CD14-positive monocyte (primary cell): ENCODE measurements at places on chromosomes 1 and 21.

GRCh38 chr1:210475321-210475720 is 146.6 kb downstream of the HHAT start:
- no peak for DNase-seq

DNA sequence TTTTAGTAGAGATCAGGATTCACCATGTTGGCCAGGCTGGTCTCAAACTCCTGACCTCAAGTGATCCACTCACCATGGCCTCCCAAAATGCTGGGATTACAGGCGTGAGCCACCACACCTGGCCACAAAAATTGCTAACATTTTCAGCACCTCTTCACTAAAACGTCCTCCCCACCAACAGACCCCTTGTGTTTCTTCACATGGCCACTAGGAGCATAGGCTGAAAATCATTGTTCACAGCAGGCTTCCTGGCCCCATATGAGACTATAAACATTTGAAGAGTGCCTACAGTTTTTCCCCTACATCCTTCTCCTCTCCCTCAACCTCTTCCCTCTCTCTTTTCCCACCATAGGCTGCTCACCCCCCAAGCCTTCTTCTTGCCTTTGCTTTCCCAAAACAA is 28.0 kb upstream of the SFPQ start:
- DNase-seq = no peak

- no peak for DNase-seq
Observed at GRCh38 chr1:2459757-2460156, 16.3 kb upstream of the PLCH2 start.

DNA sequence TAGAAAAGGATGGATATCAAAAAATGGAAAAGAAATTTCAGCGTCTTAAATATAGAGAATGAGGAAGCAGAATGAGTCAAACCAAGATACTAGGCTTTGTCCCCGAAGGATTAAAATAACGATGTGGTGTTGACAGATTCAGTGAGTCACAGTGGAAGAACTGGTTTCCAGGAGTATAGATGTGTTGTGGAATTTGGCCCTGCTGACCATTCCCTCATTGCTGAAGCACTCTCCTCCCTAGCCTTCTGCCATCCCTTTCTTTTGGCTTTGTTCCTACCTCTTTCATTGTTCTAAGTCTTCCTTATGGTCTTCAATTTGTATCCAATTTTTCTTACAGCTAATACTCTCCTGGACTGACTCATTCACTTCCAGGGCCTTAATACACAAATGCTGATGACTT is 23.1 kb upstream of the USP25 start:
- DNase-seq = no peak

DNA sequence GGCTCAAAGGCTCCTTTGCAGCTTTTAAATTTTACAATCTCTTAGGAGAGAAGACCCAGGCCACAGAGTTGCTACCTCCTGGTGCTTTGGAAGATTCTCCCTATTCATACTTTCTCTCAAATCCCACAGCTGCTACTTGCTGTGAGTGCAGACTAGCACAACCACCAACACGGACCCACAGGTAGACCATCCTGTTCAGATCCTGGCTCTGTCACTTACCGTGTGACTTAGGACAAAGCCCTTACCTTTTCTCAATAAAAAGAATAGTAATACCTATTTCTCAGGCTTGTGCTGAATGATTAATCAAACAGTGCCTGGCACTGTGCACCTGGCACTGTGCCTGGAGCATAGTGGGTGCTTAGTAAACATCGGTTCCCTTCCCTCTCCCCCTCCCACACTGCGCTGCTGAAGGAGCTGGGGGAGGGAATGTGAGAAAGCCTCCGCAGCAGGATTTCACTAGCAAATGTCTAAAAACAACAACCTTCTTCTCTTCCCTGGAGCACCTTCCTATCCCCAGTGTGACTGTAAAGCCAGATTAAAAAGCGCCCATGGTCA is 81.7 kb downstream of the PGM1 start:
- no peak for DNase-seq

GRCh38 chr1:239306426-239306825 is 79.9 kb upstream of the CHRM3 start:
- no peak for DNase-seq

- DNase-seq = no peak
Observed at GRCh38 chr1:236920286-236920894, 83.9 kb downstream of the MT1HL1 start.

DNA sequence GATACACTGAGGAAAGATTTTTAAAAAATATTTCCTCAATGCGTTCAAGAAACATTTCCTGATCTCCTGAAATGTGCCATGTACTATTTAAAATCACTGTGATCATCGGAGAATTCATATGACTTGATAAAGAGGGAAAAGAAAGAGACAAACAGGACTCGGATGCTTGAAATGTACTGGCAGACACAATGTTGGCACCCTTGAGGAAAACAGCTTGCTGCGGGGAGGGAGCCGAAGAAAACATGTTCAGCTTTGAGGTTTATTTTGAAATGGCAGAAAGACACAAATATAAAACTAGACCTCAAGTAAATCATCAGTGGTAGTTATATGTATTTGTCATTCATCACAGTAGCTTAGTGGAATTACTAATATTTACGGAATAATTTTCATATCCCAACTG is 100.9 kb upstream of the BRINP3 start:
- no peak for DNase-seq

- no peak for DNase-seq
Observed at GRCh38 chr1:244218220-244218619, 167.1 kb downstream of the ZBTB18 start.

GRCh38 chr1:18836654-18837053 is 22.8 kb downstream of the TAS1R2 start:
- no peak for DNase-seq

DNA sequence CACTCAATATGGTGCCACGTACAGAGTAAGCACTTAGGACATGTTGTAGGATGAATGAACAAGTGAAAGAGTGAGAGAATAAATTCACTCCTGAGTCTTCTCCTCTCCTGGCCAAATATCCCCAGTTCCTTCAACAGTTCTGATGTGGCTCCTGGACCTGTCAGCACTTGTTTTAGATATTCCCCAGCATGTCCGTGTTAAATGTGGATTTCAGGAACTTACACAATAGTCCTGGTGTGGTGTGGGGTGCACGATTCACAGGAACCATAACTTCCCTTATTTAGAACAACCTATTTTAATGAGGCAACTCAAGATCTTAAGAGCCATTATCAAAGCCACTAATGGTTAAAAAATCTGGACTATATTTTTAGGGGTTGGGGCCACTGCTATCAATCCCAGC is 39.0 kb upstream of the MYSM1 start:
- peak; percentile 63 for DNase-seq

GRCh38 chr1:232542633-232543593 is 87.0 kb downstream of the SIPA1L2 start:
- no peak for DNase-seq

DNA sequence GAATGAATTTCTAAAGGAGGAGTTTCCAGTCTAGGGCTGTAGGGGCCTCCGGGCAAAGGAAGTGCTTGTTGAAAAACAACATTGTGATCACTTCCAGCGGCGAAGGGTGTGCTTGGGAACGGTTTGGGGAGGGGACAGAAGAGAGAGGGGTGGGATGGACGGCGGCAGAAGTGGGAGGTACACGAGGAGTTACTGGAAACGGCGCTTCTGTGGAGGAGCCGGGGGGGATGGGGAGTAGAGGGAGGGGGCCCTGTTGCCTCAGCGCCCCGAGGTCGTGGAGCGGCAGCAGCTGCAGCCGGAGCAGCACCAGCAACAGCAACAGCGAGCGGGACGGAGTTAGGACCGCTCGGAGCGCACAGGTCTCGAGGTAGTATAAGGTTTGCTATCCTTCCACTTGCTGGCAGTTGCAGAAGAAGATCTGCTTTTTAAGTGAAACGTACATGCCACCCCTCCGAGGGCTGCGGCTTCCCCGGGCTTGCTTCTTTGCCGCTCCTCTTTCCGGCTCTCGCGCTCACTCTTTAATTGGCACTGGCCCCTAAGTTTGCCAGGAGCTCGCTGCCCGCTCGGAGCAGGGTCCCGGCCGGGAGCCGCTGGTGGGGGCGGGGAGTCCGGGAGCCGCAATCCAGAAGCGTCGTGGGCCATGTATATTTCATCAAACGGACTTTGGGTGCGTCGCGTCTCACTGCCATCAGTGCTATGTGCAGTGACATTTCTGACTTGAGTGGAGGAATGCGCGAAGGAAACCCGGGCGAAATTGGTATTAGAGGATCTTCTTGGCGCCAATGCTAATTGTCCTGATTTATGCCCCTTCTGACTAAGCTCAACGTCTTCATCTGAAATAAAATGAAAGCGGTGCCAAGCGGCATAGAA is 771 bp upstream of the NTNG1 start:
- DNase-seq = no peak

DNA sequence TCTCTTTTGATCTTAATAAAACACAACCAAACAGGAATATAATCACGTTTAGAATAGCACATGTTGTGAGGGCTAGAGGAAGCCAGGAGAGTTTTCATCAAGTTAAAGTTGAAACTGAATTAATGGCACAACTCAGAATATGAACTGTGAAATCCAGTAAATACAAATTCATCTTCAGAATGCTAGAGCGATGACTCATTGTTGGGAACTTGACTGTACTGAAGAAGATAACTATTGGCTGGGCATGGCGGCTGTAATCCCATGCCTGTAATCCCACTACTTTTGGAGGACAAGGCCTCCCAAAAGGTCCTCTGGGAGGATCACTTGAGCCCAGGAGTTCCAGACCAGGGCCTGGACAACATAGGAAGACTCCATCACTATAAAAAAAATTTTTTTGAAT is 8.8 kb downstream of the SYF2 start:
- DNase-seq = no peak

DNA sequence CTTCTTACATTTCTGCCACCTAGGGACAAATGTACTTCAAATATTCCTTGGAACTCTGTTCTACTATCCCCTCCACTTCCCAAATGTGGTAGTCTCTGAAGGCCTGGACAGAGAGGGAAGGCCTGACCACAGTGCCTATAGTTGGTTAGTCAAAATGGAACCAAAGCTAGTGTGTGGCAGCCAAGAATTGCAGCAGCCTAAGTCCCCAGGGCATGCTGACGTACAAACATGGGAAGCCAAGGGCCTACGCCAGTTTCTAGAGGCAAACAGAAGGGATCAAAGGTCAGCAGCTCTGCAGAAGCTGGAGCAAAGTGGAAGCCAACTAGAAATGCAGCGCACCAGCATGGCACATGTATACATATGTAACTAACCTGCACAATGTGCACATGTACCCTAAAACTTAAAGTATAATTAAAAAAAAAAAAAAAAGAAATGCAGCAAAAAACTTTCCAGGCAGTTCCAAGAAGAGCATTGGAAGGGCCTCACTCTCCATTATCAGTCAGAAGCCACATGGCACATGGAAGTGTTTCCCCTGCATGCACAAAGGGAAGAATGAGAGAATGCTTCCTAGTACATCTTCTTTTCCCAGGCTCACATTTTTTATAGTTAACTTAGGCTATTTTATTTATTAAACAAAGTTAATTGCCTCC is 39.4 kb upstream of the GADD45A start:
- no peak for DNase-seq

DNA sequence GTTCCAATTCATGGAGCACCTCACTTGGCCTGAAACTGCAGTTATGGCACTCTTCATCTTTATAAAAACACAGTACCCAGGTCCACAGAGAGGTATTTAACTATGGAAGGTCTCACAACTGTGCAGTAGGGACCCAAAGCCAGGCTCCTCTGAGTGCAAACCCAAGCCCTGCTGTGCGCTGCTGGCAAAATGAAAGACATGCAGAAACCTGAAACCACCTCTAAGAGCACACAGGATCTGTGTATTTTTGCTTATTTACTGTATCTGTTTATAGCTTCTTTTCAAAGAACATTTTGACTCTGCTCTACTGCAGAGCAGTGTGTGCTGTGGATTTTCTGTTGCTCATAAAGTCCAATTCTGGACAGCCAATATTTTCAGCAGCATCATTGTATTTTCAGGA is 166.6 kb downstream of the DSCAM start:
- DNase-seq = no peak

- no peak for DNase-seq
Observed at GRCh38 chr1:28807046-28807445, 4.9 kb upstream of the OPRD1 start.

GRCh38 chr1:9078015-9078751 is 8.7 kb upstream of the SLC2A5 start:
- peak; percentile 38 for DNase-seq

DNA sequence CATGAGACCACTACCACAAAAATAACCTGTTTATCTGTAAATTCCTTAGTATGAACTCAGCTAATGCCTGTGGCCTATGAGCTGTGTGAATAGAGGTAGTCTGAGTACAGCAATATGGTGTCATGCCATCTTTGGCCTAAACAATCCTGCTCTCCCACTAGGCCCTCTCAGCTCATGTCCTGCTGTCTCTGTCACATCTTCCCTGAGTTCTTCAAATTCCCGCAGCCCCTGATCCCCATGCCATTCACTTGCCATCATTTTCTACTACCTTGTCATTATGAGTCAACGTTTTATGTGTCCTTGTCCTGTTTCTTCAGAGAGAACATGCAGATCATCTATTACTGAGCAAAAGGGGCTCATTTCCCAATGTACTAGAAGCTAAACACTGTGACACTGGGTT is 125.6 kb downstream of the SPATA46 start:
- no peak for DNase-seq

DNA sequence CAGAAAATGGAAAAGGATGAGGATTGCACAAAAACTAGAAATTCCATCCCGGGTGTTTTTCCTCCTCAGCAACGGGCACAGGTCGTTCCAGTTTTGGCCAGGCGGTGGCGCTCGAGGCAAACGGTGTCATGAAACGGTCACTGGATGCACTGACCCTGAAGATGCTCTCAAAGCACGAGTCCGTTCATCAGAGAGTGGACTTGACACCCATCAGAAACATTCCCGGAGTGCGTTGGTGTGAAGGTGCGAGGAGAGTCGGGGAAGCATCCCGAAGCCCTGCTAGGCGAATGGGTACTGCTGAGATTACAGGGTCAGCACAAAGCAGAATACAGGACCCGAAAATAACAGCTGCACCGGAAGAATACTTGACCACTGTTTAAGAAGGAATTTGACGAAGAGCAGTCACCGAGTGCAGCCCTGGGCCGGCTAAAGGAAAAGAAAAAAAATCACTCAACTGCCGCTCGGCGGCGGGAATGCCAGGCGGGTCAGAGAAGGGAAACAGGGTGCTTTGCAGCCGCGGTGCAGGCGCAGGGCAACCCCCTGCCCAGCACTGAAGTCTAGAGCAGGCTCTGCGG is 71.7 kb upstream of the ETS2 start:
- peak; percentile 79 for DNase-seq

- DNase-seq = no peak
Observed at GRCh38 chr1:211037095-211037494, 96.9 kb downstream of the KCNH1 start.

- no peak for DNase-seq
Observed at GRCh38 chr1:218488986-218489385, 143.8 kb downstream of the TGFB2 start.
